ENCODE measurements at places on chromosomes 7 and 10.
A peak's percentile ranks its signal among the peaks of the same experiment; 100 is the strongest.

DNA sequence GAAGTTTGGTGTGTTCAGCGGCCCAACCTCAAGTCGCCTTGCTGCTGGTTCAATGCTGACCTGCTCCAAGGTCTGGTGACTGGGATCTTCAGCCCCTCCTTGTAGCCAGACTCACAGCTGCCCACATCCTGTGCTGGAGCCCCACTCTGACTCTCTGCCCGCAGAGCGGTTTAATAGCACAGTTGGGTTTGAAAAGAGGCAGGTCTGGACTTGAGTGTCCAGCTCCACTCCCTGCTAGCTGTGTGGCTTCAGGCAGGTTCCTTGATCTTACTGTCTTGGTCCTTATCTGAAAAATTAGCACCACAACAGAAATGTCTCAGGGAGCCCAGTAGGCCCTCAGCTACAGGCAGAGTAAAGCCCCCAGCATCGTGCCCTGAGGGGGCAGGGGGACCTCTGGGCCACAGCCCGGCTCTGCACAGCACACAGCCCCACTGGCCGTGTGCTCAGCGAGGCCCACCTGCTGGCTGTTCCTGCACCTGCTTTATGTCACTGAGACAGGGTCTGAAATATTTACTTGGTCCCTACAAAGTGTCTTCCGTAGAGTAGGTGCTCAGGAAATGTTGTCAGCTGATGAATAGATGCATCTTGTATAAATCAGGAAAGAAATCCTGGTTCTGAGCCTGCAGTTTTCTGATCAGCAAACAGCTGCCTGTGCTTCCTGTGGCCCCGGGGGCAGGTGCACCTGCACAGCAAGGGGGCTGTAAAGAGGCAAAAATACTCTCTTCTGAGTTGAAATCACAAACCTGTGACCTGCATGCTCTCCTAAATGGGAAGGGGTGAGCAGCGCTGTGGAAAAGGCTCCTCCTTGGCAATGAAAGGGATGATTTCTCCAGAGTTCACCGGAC is 155.5 kb downstream of the SVIL start:
- DNase-seq, result no peak

DNA sequence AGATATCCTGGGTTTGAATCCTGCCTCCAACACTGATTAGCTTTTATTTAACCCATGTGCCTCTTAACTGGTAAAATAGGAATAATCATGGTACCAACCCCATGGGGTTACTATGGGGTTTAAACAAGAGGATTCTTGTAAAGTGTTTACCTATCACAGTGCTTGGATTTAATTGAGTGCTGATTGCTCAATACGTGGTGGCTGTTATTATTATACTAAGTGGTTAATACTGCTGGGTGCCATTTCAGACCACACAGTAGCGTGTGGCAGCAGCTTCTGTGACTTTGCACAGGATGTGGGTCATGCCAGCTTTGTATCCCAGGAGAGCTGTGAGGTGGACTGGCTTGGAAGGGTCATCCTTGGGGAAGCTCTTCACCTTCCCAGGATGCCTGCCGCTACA is 177.2 kb downstream of the SEC23IP start:
- no peak for DNase-seq

DNA sequence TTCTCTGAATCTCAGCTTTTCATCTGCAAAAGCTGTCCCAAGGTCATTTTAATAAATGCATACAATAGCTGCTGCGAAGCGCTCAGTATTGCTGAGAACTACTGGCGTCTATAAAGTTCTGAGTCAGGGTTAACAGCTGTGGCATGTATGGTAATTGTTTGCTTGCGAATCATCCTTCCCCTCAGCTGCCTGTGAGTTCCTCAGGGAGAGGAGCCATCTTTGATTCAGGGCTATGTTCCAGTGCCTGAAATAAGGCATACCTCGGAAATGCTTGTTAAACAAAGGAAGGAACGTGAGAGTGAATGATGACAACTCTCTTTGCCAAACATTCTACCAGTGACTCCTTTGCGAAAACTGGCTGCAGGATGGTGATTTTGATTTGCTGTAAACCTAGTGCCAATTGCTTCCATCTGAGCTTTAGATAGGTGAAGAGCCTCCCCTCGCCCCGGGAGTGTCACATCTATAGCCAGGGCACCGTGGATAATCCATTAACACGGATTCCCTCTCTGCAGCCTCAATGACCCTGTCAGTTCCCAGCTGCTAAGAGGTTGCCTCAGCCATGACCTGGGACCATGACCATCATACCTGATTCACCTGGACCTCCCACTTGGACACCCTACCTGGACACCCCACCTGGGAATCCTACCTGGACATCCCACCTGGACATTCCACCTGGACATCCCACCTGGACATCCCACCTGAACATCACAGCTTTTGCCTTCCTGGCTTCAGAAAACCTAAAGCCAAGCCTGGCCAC is 39.6 kb downstream of the GPRIN2 start:
- DNase-seq, result no peak

- DNase-seq, result no peak
Observed at GRCh38 chr10:21083861-21084260, 186.8 kb upstream of the NEBL start.

GRCh38 chr7:37916017-37916672 is 472 bp downstream of the SFRP4 start:
- DNase-seq, result no peak

GRCh38 chr10:96238646-96239623 is 32.4 kb downstream of the BLNK start:
- DNase-seq, result no peak

DNA sequence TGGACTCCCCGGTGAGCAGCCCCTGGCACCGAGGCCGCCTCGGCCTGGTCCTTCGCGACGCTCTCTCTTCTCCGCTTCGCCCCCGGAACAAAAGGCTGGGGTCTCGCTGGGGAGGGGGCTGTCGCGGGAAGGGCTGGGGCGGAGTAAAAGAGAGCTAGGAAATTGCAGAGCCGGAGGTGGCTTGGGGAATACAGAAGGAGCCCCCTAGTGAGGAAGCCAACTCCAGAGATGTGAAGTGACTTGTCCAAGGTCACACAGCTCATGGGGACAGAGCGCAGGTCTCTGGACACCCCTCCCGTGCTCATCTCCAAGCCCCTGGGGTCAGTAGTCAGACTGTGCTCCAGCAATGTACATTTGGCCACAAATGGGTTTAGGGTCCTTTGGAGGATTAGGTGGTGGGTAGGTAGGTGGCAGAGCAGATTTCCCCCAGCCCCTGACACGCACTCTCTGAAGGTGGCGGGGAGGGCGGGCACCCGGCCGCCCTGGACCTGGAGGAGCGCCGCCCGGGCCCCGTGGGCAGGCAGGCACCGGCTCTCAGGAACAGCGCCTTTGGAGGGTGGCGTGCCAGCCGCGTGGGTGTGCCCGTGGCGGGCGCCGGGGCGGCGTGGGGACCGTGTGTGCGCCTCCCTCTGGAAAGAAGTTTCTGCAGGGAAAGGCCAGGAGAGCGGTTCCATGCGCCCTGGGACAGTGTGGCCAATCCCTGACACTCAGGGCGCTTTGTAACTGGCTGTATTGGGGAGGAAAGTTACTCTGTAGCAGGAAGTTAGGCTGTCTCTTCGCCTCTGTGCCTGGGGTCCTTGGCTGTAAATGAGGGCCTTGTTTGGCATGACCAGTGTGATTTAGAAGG is 910 bp downstream of the WIPF3 start:
- DNase-seq, result no peak

DNA sequence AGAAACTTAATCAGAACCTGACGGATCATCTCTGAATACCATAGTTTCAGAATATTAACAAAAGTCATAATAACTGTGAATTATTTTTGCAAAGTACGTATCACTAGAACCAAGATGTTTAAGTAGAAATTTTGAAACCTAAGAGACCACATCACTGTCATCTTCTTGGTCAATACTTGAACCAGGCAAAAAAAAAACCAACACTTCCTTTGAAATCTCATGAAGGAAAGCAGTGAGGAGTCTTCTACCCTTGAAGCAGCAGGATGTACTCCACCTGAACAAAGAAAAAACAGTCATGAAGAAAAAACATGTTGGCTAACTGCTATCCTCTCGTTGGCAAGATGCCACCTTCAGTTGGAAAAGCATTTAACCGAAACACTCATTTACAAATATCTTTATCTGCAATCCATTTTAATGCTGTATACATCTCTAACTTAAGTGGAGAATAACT is 82.4 kb downstream of the SRPK2 start:
- DNase-seq, result no peak

DNA sequence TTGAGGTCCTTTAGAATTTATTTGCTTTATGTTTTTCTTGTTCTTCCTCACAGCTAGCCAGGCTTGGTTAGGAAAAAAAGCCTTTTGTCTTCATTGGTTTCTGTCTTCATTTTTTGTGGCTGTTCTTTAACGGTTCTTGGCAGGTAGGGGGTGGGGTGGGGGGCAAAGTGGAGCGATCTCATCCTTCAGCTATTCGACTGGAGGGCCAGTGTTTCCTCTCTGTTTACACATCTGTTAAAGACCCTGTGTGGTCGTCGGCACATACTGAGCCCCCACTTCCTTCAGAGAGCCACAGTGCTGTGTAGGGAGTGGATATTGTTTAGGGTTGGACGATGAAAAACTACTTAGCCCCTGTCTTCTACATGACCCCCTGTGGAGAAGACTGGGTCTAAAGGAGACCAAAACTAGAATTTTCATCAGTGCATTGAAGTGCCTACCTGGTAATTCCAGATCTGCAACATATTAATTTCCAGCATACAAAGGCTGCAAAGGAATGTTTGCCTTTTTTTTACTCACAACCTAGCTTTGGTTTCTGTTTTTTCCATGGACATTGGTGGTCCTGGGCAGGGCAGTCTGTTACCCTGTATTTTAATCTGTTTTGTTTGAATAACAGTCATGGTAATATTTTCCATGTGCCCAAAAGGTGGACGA is 29.0 kb downstream of the PRPF18 start:
- DNase-seq, result no peak

- no peak for DNase-seq
Observed at GRCh38 chr10:29873941-29874484, 185.4 kb downstream of the JCAD start.

GRCh38 chr10:5887029-5887428 is 2.7 kb downstream of the ANKRD16 start:
- DNase-seq, result no peak

GRCh38 chr10:48625826-48626134 is 20.9 kb upstream of the ARHGAP22 start:
- no peak for DNase-seq

GRCh38 chr7:12637819-12638592 is 49.4 kb upstream of the ARL4A start:
- DNase-seq, result peak; percentile 2

DNA sequence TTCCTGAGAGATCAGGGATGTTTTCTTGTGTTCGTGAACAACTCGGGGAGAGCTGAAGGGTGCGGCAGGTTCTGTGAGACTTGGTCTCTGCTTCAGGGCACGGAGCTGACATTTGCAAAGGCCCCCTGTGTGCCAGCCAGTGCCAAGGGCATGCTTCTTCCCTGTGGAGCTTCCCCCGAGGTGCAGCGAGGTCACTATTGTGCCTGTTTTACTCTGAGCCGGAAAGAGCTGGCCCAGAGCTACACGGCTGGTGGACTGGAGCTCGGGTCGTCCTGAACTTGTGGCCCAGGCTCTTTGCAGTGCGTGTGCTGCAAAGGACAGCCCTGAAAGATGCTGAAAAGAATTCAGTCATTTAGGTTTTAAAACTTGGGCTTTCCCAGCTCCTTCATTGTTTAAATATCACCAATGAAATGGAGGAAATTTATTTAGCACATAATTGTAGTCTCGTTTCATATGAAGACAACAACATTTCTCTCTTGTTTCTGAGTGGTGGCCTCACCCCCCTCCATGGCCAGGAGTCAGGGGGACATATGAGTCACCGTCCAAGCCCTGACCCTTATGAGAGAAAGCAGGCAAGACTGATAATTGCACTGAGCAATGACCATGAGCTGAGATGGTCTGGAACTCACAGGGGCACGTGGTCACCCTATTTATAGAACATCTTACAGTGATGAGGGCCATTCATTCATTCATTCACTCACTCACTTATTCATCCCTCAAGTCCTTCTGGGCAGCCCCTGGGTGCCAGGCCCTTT is 102.6 kb downstream of the PTPRE start:
- no peak for DNase-seq

- no peak for DNase-seq
Observed at GRCh38 chr10:81871558-81871957, 3.4 kb upstream of the NRG3 start.

DNA sequence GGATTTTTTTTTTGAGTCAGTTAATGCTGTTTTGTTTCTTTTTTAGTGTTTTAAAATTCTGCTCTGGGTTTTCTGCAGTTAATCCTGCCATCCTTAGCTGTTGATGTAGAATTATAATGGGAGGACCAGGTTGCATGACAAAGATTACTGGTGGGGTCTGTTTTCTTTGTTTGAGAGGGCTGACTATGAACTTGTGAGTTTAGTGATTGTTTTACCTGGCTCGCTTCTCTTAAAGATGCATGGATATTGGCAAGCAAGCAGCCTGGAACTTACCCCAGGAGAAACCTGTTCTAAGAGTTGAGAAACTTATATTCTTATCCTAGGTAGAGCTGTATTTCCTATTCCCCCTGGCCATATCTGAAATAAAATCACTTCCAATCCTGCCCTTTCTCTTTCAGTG is 727.8 kb downstream of the GRM8 start:
- no peak for DNase-seq

DNA sequence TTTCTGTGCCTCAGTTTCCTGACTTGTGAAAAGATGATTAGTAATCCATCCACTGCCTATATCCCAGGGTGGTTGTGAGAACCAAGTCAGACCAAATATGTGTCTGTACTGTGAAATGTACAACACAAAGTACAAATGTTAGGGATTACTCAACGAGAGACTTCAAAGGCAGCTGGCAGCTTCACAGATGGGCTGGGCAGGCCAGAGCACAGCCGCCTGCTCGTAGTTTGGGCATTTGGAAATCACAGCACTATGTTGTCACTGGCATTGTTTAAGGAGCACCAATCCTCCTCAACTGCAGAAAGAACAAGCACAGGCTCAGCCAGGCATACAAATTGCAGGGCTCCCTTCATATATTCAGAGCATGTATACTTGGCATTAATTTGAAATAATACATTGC is 64.5 kb upstream of the C10orf90 start:
- no peak for DNase-seq

DNA sequence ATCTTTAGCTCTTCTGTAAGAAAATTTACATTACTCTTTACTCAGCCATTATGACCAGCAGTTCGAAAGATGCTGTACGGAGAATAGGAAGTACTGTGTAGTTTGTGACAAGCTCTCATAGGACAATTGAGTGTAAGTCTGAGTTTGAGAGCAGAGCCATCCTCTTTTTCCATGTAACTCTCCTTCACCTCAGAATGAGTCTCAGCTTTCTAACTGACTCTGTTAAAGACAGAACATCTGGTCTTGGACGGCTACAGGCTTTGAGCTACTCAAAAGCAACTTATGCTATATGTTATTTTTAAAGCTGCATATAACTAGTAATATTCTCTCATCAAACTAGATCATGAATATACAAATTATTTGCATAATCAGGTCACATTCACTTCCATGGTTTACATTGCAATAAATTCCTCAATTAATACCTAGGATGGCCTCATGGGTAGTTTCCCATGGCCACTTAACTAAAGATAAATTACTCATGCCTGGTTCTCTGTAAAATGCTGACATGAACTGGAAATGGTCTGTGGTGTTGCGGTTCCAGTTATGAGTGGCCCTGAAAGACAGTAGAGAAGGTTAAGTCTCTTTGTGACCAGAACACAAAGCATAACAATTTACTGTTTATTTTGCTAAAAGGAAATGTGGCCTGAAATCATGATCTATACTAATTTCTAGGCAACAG is 358.7 kb downstream of the PHF14 start:
- DNase-seq, result no peak

Measured in C1 segment of cervical spinal cord (tissue), 14 donors.